CD4-positive, alpha-beta T cell treated with Interleukin-17A for 1 hour (primary cell): ENCODE measurements at places on chromosomes 1 and 21.
A peak's percentile ranks its signal among the peaks of the same experiment; 100 is the strongest.

- DNase-seq, result no peak
These were observed 131.4 kb upstream of the CHRM3 start for GRCh38 chr1:239254999-239255398.

- DNase-seq, result peak; percentile 67
These were observed 68.4 kb downstream of the LUZP1 start for GRCh38 chr1:23100074-23100748.

- DNase-seq, result no peak
These were observed 53.5 kb downstream of the NFASC start for GRCh38 chr1:204924013-204924759.

GRCh38 chr1:32907435-32907834, 6.2 kb upstream of the TMEM54 start:
- no peak for DNase-seq

DNA sequence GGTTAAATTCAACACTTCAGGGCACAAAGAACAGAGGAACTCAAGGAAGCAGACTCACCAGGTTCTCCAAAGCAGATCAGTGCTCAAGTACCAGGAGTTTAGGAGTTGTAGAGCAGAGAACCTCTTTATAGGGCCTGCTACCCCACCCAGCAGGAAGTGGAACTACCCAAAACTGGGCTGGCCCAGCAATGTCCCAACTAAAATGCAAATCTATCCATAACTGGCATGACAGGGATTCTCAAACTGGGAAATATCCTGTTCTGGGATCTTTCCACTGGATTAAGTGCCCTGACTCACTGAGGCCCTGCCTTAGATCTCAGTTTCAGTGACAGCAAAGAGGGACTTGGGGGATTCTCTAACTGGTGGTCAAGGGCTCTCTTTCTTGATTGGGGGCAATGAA, at the start of gene SPRR2E:
Gene SPRR2E (minus strand): TSS at position 101 of the 400 bp plus-strand sequence. CDS start 775 bp downstream, outside the sequence.
- no peak for DNase-seq

DNA sequence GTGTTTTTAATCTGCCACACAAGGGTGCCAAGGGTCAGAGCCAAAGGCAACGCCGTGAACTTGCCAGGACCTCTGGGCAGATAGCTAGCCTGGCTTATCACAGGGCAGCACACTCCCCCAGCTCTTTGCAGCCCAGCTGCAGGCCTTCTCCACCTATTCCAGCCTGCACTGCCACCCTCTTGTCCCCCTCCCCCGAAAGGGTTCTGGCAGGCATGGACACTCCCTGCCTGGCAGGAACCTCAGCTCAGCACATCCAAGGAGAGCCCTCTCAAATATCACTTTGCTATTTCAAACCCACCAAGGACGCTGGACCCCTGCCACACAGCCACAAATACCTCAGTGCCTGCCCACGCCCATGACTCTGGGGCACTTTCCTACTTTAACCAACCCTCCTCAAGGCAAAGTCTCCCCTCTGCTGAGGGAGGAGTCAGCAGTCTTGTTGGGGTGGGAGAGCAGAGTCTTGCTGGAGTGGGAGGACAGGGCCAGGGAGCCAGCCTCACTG, 9.1 kb downstream of the SSBP3 start:
- no peak for DNase-seq

GRCh38 chr1:91546876-91547275, 46.2 kb downstream of the CDC7 start:
- DNase-seq, result no peak
